ENCODE measurements at places on chromosomes 13 and 19.

- DNase-seq = no peak
These were observed 392.6 kb downstream of the KLF5 start for GRCh38 chr13:73451221-73452029.

DNA sequence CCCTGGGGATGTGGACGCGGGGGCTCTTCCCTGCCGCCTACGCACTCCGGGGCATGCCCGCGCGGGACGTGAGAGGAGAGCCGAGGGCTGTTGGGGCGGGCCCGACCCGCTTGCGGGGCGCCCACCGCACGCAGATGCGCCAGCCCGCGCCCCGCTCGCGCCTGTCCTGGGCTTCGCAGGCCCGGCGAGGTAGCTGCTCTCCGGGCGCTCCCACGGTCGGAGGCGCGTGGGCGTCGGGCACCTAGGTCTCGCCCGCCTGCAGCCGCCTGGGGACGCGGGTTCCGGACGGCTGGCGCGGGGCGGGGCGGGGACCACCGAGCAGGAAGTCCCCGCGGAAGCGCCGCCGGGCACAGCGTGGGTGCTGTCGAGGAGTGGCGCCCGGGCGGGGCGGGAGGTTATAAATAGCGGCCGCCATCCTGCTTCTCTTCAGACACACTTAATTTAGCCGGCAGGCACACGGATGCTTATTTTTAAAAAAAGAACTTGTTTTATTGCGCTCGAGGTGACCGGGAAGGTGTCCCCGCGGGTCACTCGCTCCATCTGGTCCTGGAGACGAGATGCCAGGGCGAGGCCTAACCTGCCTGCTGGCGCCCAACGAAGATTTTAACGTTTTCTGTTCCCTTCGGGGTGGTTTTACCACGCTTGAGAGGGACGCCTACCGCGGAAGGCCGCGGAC is 561 bp upstream of the GJA3 start:
- DNase-seq = peak; percentile 47

DNA sequence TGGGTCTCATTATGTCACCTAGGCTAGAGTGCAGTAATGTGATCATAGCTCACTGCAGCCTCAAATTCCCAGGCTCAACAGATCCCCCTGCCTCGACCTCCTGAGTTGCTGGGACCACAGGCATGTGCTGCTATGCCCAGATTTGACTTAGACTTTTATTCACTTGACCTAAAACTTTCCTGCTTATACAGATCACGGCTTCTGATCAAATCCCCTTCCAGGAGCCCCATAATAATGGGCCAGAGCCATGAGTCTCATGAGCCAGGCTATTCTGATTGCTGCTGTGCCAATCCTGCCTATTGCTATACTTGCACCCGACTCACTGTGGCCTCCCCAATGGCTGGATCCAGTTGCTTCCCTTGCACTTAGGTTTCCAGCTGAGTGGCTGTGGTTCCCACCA is 42.0 kb downstream of the C1QTNF9 start:
- DNase-seq = no peak

DNA sequence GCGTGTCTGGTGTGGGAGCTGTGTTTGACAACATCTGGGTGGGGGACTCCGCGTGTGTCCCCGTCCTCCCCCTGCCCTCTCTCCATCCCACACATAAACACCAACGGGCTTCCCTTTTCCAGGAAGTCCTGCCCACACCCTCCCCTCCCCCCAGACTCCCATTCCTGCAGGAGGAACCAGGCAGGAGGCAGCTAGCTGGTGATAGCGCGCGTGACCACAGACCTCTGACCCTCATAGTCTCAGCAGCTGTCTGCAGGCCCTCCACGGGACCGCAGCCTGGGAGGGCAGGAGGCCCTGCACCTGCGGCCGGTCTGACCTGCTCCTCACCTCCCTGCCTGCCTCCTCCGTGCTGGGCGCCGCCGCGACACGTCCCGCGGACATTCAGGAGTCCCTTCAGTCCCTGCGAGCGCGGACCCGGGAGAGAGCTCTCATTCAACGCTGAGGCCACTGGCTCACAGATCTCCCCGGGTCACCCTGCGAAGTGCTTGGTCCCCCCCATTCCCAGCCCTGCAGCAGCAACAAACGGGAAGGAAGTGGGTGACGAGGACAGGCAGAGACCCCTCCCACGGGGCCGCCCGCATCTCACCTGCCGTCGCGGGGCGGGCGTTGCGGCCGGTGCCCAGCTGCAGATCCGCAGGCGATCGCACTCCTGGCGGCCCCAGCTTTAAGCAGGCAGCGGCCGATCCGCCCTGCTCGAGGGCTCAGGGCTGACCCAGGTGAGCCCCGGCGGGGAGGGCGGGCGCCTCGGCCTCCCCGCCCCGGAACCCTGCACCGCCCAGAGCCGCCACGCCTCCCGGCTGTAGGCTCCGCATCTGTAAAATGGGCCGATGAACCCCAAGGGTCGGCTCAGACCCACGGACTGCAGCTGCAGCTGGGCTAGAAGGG is 1.1 kb upstream of the ACP5 start:
- DNase-seq = peak; percentile 48

- DNase-seq = no peak
These were observed 71.7 kb upstream of the VSTM2B start for GRCh38 chr19:29454109-29454508.

- no peak for DNase-seq
These were observed 38.2 kb upstream of the ZNF492 start for GRCh38 chr19:22595918-22596341.

- peak; percentile 10 for DNase-seq
These were observed 1551.1 kb downstream of the EFNB2 start for GRCh38 chr13:104984296-104984818.

DNA sequence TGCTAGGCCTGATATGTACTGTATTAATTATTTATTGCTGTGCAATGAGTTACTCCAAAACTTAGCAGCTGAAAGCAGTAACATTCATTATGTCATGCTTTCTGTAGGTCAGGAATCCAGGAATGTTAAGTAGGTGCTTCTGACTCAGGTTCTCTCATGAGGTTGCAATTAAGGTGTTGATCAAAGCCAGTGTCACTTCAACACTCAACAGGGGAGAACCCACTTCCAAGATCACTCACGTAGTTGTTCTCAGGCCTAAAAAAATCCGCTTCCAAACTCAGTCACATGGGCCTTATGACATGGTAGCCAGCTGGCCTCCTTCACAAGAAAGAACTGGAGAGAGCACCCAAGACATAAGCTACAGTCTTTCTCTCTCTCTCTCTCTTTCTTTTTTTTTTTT is 211.1 kb upstream of the NBEA start:
- no peak for DNase-seq

DNA sequence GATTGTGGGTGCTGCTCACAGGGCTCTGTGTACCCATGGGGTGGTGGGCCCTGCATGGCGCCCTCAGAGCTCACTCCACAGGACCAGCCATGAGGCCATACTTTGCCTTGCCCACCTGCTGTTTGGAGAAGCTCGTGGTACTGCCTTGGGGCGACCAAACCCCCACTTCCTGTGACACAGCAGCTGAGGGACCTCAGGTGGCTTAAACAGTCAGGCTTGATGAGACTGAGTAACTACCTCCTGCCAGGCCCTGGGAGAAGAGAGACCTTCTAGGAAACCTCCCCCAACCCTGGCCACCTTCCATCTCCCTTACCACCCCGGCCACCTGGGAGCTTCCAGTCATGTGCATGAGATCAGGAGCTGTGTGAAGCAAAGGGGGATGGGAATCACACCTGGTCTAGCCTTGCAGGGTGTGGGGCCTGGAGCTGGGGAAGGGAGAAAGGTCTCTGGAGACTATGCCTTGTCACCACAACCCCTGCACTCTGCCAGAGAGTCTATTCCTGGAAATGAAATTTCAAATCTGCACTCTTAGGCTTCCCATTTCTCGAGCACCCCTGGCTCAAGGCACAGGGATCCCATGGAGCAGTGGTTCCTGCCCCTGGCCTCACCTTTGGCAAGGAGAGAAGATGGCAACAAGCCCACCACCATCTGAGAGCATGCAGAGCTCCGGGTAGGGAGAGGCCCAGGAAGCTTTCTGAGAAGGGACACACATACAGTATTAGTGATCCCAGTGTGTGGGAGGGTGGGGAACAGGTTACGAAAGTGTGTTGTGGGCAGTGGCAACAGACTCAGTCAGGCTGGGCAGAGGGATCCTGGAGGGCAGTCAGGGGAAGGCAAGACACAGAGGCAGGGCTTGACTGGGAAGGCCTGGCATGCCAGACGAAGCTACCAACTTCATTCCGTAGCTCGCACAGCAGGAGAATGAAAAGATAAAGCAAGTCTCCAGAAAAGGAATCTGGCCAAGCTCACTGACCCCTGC is 125.0 kb downstream of the URI1 start:
- DNase-seq = no peak

DNA sequence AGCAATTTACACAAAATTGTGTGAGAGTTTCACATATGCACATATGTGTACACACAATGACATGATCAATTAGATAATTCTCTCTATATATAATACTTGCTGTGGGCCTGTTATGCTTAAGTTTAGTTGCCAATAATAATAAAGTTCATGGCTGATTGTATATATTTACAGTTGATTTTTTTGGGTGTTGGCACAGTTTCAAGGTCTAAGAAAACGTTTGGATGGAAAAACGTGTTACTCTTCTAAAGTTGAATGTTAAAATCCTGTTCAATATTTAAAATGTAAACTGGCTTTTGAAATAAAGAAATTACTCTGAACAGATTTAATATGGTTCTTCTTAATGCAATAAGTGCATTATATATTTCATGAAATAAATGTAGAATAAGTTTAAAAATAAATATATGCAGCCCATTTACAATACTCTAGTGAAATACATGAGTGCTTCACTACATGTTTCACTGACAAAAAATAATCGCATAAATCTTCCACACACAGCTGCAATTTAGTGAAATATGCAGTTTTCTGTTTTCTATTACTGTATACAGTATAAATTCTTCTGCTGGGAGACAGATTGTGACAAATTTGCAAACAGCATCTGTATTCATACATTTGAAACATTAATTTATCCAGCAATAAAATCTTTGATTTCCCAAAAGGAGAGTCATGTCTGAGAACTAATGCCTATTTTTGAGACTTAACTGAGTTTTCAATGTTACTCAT is 586.9 kb upstream of the KLHL1 start:
- no peak for DNase-seq

- DNase-seq = no peak
These were observed 103.5 kb downstream of the SUCLA2 start for GRCh38 chr13:47897411-47898050.

DNA sequence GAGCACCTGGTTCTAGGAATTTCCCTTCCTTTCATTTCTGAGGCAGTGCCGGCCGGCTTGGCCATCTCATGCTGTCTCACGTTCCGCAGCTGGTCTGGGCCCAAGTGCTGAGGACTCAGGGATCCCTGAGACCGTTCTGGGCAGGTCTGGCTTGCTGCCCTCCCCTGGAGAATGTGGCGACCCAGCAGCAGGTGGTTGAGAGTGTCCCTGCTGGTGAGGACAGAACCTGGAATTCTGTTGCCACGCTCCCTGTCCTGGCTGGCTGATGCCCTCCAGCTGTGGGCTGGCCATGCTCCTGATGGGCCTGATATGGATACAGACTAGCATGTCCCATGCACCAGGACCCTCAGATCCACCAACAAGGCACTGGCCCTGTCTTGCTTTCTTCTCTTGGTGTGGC is 114.0 kb upstream of the C1QTNF9B start:
- no peak for DNase-seq

DNA sequence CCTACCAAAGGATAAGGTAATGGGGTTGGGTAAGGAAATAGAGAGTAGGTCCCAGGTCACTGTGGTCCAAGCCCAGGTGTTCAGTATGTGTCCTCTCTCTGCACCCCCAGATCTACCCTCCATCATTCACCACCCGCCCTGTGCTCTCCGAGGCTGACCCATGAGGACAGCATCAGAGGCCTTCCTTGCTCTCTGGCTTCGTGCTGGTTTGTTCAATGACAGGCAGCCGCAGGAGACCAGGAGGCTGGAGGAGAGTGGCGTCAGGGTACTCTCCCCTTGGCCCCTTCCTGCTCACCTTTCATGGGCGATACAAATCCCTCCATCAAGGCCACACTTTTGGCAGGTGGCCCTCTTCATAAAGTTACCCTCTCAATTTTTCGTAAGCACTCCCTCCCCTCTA is 1.7 kb downstream of the TUBA3C start:
- no peak for DNase-seq

Data from activated CD4-positive, alpha-beta T cell treated with anti-CD3 and anti-CD28 coated beads, Interleukin-10, Interleukin-2, amounts not matched to agents 100 ng/mL and 50 ng/mL, durations not matched to agents 16 hours and 8 hours (primary cell).